ENCODE measurements at places on chromosomes 2 and 18.

- DNase-seq, result peak; percentile 72
These were observed 117.1 kb upstream of the STPG4 start for GRCh38 chr2:47272031-47272864.

- DNase-seq, result peak; percentile 94
These were observed 93.1 kb downstream of the PIK3C3 start for GRCh38 chr18:42048158-42048557.

DNA sequence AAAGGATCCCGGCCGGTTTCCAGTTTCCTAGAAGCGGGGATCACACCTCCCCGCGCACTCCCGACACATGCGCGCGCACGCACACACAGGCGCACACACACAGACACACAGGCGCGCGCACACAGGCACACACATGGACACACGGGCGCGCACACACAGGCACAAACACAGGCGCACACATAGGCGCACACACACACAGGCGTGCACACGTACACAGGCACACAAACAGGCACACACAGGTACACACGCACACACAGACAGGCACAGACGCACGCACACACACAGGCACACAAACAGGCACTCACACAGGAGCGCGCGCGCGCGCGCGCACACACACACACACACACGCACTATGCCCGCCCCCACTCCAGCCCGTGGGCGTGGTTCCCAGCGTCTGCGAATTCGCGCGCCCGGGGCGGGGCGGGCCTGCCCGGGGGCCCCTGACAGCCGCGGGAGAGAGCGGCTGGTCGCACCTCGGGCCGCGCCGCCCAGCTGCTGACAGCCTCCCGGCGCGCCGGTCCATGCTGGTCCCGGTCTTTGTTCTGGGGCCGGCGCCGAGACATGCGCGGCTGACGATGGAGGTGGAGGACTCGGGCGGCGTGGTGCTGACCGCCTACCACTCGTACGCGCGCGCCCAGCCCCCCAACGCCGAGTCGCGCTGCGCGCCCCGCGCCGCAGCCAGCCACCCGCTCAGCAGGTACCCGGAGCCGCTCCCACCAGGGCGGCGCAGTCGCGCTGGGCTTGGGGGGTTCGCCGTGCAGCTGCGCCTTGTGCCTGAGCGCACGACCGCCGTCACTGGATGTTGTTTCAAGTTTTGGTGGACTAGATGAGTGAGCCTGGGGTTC is at the start of gene ARHGAP28:
Gene ARHGAP28, plus strand, starts transcription at position 470 of the 845 bp plus-strand sequence. Its CDS starts 106 bp downstream, at position 576.
- DNase-seq, result peak; percentile 90

GRCh38 chr2:222833410-222833809 is 27.4 kb upstream of the ACSL3 start:
- no peak for DNase-seq

- no peak for DNase-seq
These were observed 22.8 kb upstream of the IL37 start for GRCh38 chr2:112887964-112888749.

GRCh38 chr2:179793238-179793637 is 68.2 kb downstream of the ZNF385B start:
- no peak for DNase-seq

GRCh38 chr2:225052703-225053102 is 10.4 kb upstream of the DOCK10 start:
- DNase-seq, result no peak

DNA sequence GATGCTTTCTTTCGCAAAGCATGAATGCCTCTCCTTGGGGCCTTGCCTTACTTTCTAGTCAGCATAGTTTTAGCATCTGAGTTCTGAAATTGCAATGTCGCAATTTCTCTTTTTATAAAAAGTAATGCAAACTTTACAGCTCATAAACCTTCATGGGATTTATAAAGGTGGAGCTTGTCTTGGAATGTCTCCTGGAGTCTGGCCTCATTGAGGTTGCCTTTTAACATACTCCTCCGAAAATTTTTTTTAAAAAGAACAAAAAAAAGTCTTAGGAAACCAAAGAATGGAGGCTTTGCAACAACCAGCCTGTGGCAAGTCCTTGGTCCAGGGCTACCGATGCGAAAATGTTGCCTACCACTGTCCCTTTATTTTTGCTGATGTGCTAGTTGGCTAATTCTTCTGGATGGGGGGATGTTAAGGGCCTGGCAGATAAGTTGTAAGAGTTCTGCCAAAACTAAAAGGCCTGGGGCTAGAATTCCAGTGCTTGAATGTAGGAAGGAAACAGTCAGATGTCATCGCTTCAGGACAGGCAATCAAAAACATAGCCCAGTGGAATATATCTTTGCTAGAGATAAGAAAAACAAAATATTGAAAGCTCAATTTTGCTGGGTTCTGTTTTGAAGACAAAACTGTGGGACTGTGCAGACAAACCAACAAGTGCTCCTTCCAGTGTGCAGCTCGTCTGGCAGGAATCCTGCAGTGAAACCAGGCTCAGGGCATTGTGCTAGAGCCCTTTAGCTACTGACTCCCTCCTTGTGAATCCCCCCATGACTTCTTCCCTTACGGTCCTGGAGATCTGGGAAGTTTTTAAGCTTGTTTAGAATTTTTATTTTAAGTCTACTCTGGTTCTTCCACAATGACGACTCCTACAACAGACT is 213.0 kb downstream of the PIEZO2 start:
- peak; percentile 28 for DNase-seq

DNA sequence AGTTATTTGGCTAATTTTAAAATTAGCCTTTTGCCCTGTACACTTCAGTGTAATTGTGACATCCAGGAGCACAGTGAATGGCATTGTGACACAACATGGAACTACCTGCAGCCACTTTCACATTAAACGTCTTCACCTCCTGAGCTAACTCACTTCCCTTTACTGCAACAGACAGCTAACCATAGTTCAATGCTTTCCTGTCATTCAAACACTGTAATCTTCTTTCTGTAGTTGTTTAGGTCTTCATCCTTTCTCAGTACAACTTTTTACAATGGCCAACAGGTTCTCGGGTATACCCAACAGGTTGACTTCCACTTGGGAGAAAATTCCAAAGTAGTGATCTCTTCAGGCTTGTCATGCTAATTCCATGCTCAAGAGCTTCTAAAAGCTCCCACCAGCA is 8.6 kb upstream of the AGPS start:
- no peak for DNase-seq

DNA sequence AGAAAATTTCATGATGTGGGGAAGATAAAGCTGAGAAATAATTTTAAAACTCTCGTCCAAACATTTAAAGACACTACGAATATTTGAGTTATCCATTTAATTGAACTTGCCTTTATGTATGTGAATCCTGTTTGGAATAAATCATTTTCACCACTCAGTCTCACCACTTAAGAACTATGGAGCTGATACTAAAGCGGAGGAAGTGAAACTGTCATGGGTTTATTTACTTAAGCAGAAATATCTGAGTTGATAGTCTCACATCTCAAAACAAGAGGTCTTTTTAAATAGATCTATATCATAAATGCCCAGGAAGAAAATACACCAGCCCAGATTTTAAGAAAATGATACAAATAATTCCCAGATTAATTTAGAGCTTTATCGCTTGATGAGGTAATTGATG is 532.4 kb downstream of the ZNF804A start:
- DNase-seq, result no peak

GRCh38 chr2:31192396-31192795 is 24.9 kb downstream of the CAPN14 start:
- DNase-seq, result no peak

- peak; percentile 81 for DNase-seq
These were observed 34.9 kb upstream of the MAT2A start for GRCh38 chr2:85503851-85504777.

DNA sequence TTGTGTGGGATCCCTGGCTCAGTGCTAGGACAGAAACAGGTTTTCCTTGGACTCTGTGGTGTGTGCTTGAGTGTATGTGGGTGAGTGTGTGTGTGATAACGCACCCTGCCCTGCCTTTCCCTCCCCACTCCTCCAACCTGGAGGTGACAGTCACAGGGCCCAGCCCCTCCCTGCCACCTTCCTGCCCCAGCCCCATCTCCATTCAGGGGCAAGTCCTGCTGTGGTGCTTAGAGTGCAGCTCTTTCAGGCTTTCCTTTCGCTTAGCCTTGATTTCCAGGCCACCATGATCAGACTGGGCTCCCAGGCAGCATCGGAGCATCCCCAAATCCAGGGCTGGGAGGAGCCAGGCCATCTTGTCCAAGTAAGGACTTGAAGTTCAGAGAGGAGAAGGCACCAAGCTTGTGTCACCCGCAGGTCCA is 185.2 kb downstream of the ZFP36L2 start:
- no peak for DNase-seq

- DNase-seq, result peak; percentile 68
These were observed 2.3 kb downstream of the EML4 start for GRCh38 chr2:42171396-42171980.

- no peak for DNase-seq
These were observed 90.3 kb downstream of the HDAC4 start for GRCh38 chr2:239310401-239311061.

DNA sequence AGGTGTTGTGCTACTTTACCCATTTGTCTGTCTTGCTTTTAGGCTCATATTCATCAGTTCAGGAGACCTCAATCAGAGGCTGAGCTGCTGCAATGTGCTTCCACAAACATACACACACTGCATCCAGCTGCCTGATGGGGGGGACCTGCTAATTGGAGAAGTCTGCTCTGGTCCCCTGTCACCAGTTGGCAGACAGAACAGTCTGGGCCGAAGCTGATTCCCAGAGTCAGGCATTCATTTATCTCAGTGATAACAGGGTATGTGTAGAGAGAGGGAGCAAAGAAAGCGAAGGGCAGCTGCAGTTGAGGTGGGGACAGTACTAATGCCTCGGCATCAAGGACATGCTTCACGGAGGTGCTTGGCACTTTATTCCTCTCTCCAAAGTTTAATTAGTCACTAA is 584.3 kb upstream of the PIK3C3 start:
- DNase-seq, result no peak

DNA sequence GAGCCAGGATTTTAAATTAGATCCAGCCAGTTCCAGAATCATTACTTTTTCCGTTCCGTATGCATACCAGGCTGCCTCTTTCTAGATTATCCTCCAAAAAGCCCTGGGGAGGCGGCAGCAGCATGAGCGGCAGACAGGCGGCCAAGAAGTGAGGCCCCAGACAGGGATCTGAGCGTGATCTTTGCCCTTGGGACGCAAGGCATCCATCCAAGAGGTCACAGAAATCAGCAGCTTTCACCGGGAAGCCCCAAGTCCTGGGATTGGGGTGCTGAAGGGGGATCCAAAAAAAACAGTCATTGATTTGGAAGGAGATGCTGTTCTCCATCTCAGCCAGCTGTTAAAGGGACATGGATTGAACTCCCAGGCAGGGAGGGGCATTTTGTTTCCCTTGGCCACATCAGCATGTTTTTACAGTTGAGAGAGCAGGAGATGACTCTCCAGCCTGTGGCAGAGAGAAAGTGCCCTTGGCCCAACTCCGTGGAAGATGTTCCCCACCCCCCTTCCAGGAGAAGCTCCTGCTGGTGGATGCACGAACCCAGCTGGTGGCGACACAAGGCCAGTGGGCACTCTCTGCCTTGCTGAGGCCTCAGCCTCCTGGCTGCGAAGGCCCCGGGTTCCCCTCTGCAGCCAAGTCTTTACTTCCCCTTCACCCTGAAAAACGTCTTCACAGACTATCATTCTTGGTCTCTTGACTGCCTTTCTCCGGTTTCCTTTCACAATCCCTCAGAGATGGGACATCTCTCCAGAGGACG is 265.6 kb downstream of the ANAPC1 start:
- no peak for DNase-seq

- DNase-seq, result no peak
These were observed 12.0 kb downstream of the UGT1A3 start for GRCh38 chr2:233740870-233741269.

- DNase-seq, result no peak
These were observed 861.7 kb downstream of the SLC4A3 start for GRCh38 chr2:220489121-220489520.

- DNase-seq, result no peak
These were observed 1.5 kb downstream of the CFAP210 start for GRCh38 chr2:169692718-169693117.

DNA sequence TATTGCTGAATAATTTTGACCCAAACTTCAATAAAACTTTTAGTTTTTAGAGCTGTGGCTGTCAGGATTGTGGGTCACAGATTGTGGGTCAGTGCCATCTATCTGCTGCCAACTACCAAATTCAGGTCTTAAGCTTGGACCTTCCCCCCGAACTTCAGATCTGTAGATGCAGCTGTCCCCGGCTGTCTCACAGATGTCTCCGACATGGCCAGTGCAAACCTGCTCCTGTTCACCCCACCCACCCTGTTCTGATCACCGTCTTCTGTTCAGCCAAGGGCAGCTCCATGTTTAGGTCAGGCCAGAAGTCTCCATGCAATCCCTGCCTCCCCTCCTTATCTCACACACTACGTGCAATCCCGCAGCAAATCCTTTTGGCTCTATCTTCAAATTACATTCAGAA is 175.0 kb downstream of the PRKCE start:
- DNase-seq, result no peak

DNA sequence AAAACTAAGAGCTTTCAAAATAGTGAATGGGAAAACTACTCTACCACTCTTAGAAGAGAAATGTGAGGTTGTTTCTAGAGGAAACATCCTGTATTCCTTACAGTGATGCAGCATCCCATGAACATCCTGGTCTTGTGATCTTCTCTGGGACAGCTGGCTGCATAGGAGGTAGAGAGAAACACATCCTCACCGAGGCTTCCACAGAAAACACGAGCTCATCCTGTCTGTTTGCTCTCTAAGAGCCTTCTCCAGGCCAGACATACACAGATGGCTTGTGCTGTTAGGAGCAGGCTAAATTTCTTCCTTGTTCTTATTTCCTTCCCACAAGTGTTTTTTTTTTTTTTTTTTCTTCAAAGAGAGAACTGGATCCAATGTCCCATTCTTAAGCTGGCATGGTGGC is 14.7 kb upstream of the FZD7 start:
- DNase-seq, result no peak

GRCh38 chr2:235697041-235697440 is 203.2 kb downstream of the AGAP1 start:
- DNase-seq, result no peak

- no peak for DNase-seq
These were observed 107.4 kb upstream of the SEC11C start for GRCh38 chr18:59032308-59032707.

DNA sequence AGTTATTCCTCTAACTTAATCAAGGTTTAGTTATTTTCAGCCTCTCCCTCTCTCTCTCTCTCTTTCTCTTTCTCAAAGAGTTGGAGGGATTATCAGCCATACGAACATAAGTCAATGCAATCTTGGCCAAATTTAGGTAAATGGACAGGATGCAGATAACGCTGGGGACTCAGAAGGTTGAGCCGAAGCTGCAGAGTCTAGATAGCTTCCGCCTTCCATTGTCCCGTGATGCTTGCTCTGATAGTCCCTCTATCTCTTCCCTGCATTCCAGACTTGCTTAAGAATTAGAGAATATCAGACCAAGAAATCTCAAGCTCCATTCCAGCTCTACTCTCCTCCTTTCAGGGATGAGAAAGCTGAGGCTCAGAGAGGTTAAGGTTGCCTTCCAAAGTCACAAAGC is 502.8 kb upstream of the TNP1 start:
- DNase-seq, result no peak

- no peak for DNase-seq
These were observed 169.2 kb upstream of the NCK2 start for GRCh38 chr2:105575499-105576025.

GRCh38 chr2:218008060-218009040 is 5.6 kb upstream of the TNS1 start:
- no peak for DNase-seq
